ENCODE measurements at places on chromosomes 16 and 17.

- DNase-seq = peak; percentile 59
Measured at GRCh38 chr17:2259769-2260536, 43.6 kb downstream of the SMG6 start.

- DNase-seq = no peak
Measured at GRCh38 chr17:68507576-68507975, 4.7 kb upstream of the PRKAR1A start.

- no peak for DNase-seq
Measured at GRCh38 chr17:48642843-48643696, 16.9 kb upstream of the HOXB9 start.

DNA sequence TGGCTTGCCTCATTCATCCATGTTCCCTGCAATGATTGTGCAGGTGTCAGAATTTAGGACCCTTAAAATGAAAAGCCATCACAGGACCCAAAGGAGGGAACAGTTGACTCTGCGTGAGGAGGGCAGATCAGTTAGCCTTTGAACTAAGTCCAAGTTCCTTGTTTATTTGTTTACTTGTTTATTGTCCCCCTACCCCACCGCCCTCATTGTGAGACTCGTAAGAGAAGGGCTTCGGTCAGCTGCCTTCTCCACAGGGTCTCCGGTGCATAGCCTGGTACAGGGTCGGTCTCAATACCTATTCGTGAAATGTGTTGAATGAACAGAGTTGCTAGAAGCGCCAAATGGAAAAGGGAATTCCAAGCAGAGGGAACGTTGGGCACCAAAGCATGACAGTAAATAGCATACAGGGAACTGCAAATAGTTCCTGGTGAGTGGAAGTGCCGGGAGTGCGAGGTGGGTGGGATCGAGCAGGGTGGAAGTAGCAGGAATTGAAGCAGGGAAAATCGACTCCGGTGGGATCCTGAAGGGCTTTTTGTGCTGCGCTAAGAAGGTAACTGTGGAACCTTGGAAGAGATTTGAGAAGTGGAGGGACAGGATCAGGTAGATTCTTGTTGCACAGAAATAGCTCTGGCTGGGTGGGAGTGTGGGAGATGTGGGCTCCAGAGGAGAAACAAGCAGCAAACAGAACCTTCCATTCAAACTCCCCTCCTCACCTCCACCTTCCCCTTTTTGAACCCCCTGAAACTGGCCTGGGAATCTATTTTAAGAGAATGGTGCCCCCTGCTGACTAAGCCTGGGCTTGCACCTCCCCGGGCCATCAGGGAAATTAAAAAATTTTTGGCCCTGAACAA is 12.7 kb downstream of the SLC35B1 start:
- DNase-seq = peak; percentile 82

GRCh38 chr17:7982666-7983065 is 19.7 kb upstream of the GUCY2D start:
- DNase-seq = no peak

GRCh38 chr17:2023256-2023655 is 1.9 kb downstream of the RTN4RL1 start:
- no peak for DNase-seq

DNA sequence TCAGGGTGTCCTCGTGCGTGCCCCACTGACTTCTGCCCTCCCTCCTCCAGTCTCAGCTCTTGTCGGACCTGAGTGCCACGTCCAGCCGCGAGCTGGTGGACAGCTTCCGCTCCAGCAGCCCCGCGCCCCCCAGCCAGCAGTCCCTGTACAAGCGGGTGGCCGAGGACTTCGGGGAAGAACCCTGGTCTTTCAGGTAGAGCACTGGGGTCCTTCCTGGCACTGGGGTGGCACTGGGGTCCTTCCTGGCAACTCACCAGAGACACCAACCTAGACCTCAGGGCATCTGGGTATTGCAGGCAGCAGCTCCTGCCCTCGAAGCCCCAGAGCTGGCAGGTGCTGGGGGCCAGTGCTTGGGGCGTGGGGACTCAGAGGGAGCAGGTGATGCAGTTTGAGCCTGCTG is 25.0 kb downstream of the SGSH start:
- DNase-seq = no peak

GRCh38 chr16:1487395-1488053 is 1.2 kb downstream of the PTX4 start:
- no peak for DNase-seq

DNA sequence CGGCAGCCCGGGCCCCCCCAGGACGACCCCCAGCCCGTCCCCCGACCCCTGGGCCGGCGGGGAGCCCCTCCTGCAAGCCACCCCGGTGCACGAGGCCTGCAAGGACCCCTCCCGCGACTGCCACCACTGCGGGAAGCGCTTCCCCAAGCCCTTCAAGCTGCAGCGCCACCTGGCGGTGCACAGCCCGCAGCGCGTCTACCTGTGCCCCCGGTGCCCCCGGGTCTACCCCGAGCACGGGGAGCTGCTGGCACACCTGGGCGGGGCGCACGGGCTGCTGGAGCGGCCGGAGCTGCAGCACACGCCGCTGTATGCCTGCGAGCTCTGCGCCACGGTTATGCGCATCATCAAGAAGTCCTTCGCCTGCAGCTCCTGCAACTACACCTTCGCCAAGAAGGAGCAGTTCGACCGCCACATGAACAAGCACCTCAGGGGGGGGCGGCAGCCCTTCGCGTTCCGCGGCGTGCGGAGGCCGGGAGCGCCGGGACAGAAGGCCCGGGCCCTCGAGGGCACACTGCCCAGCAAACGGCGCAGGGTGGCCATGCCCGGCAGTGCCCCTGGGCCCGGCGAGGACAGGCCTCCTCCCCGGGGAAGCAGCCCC is 15.6 kb upstream of the ZFPM1 start:
- DNase-seq = peak; percentile 75

- DNase-seq = no peak
Measured at GRCh38 chr17:79027274-79027924, 3.4 kb downstream of the C1QTNF1 start.

DNA sequence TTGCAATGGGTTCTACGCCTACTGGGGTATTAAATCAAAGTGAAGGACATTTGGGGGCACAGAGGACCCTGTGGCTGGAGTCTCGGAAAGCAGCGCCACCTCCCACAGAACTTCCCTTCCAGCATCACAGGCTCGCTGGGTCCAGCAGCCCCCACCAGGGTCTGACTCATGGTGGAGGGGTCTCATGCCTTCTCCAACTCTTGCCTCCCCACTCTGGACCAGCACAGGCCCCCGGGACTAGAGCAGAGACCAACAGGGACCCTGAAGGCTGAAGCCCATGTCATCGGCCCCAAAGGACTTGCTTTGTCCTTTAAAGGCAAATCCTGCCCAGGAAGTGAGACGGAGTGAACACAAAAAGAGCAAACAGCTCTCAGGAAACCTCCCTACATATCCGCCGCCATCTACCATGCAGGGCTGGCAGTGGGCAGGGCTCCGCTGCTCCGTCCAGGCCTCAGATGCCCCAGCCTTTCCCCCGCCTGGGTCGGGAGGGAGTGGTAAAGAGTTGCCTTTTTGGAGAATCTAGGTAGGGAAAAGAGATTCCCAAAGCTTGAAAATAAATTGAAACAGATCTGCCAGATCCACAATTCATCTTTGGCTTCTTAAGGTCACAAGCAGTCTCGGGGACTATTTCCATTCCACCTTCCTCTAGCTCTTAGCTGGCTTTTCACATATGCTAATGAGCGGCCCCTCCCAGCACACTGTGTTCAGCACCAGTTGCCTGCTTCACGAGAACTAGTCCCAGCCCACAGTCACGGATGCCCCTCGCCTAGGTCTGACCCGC is 2.1 kb upstream of the GPRC5C start:
- no peak for DNase-seq

DNA sequence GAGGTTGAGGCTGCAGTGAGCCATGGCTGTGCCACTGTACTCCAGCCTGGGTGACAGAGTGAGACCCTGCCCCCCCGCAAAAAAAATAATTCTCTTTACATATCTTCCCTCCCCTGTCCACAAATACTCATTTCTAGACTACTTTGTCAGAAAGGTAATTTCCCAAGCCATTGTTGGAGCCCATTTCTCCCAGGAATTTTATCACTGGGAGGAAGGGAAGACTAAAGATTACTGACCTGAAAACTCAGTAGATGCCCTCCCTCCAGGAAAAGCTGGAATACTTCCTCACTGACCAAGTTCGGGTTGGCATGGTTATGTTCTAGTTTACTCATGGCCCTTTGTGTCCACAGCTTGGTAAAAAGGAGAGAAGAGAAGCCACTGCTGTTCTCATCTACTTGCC is 4.1 kb downstream of the CALCOCO2 start:
- DNase-seq = no peak

GRCh38 chr16:87806641-87807546 is 41.1 kb upstream of the KLHDC4 start:
- peak; percentile 58 for DNase-seq

- DNase-seq = peak; percentile 77
Measured at GRCh38 chr17:48671697-48672171, 45.6 kb upstream of the HOXB9 start.
